Gastroesophageal sphincter (tissue), 4 donors: ENCODE measurements at places on chromosomes 1 and 21.

DNA sequence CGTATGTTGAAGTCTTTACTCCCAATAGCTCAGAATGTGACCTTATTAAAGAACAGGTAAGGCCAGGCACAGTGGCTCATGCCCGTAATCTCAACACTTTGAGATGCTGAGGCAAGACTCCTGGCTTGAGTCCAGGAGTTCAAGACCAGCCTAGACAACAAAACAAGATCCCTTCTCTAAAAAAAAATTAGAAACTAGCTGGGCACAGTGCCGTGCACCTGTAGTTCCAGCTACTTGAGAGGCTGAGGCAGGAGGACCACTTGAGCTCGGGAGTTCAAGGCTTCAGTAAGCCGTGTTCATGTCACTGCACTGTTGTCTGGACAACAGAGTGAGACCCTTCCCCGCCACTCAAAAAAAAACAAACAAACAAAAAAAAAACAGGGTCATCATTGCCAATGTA is 171.3 kb downstream of the RERE start:
- no peak for ATAC-seq

GRCh38 chr1:94765958-94766357 is 54.2 kb upstream of the SLC44A3 start:
- ATAC-seq, result no peak

- no peak for ATAC-seq
Measured at GRCh38 chr21:37075214-37075770, 2.2 kb downstream of the TTC3 start.

- peak; percentile 47 for ATAC-seq
Measured at GRCh38 chr1:153775458-153776327, 486 bp downstream of the SLC27A3 start.

DNA sequence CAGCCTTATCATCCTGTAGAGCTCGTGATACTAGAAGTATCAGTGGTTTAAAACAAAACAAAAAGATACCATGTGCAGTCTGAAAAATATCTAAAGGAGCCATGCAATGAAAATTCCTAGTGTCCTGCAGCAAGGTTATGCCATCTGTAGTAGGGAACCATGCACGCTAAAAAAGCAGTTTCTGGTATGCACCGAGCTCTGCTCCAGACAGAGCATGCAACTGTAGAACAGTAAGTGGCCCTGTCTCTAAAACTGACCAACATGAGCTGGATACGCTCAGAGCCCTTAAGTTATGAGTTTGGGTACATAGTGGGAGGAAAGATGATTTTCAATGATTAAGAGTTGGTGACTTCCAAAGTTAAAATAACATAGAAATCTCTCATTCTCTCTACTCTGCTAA is 159.3 kb upstream of the ADAMTS5 start:
- no peak for ATAC-seq

DNA sequence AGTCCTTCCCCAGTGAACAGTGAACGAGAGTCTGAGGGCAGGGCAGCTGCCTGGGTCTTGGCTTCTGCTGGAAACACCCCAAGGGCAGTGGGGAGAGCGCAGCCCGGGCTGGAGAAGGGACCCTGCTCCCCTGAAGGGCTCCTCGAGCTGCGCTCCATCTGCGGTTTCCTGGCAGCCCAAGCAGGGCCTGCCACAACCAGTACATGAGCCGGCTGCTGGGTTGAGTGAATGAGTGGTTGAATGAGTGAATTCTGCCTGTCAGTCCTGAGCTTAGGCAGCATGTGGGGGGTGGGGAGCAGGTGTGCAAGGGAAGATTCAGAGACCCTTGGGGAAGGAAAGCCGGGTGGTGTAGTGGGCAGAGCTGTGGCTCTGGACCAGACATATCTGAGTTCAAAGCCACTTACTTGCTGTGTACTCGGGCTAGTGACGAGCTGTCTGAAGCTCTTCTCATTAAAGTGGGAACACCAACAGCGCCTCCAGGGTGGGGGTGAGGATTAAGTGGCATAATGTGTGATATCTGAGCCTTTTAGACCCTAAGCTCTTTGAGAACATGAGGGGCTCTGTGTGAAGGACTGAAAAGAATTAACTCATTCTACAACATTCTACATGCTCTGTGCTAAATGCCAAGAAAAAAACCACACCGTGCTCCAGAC is 3.7 kb downstream of the OPRD1 start:
- ATAC-seq, result no peak

DNA sequence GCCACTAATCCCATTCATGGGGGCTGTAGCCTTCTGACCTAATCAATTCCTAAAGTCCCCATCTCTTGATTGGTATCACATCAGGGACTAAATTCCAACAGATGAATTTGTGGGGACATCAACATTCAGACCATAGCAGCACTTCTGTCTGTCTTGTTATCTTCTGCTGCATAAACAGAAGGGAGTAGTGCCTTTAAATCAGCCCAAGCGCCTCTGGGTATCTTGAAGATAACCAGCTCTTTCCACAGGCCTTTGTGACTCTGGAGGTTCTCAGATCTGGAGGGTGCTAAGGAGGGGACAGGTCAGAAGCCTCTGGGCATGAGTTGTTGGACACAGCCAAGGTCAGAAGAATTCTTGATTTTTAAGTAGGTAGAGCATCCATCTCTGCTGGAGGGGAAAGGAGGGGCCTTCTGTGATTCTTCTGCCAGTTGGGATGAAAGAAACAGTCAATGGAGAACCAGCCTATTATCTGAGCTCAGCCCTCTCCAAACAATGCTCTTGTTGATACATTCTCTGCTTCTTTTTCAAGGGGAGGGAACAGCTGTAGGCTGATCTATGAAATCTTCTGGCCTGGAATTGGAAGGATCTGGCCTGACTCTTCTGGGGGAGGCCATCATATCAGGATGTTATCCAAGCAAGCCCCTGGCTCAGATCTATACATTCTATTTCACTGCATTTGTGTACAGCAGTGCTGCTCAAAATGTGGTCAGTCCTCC is 31.3 kb upstream of the LRIG2 start:
- no peak for ATAC-seq

DNA sequence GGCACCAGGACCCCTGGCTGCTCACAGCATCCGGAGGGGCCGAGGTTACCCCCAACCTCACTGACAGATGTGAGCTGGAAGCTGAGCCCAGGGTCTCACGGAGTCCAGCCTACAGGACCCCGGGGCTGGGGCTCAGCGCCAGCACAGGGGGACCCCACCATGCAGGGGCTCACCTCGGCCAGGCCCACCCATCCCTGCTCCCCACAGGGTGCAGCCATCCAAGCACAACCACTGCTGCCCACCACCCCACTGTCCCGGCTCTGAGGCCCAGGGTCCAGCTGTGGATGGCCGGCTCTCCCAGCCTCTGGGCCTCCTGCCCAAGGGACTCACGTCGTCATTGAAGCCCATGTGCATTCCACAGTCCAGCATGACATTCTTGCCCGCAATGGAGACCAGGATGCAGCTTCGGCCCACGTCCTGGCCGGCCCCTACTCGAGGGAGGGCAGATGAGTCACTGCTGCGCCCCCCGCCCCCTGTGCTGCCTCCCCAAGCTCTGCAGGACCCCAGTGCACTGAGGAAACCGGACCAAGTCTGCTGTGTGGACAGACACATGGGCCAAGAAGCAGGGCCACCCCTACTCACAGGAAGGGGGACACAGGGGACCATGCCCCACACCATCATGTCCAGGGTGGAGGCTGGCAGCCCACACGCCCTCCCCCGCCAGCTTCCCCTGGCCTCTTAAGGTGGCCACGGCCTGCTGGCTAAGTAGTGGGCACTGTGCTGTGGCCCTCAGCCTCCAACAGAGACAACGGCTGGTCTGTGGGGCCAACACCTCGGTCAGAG is 3.6 kb downstream of the INTS11 start:
- ATAC-seq, result no peak

GRCh38 chr1:159594625-159595405 is 7.2 kb downstream of the APCS start:
- ATAC-seq, result no peak

DNA sequence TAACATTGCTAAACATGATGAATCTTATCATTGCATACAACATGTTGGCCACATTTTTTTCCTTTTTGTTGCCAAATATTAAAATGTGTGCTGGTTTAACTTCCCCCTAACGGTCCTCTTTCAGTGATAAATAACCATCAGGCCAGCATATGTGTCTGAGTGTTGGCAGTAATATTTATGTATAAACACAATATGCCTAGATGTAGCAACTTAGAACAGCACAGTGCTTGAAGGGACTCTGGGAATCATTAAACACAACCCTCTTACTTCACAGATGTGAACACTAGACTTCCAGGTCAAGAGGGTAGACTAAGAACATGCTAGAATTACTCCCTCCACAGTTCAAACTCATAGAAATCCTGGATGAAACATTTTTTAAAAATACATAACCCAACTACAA is 581.8 kb downstream of the PLPP3 start:
- ATAC-seq, result peak; percentile 71

GRCh38 chr21:41255190-41255589 is 61.4 kb upstream of the FAM3B start:
- no peak for ATAC-seq

- ATAC-seq, result no peak
Measured at GRCh38 chr1:163213626-163214025, 10.9 kb upstream of the RGS5 start.

- no peak for ATAC-seq
Measured at GRCh38 chr1:1135339-1136136, 19.6 kb upstream of the C1orf159 start.

DNA sequence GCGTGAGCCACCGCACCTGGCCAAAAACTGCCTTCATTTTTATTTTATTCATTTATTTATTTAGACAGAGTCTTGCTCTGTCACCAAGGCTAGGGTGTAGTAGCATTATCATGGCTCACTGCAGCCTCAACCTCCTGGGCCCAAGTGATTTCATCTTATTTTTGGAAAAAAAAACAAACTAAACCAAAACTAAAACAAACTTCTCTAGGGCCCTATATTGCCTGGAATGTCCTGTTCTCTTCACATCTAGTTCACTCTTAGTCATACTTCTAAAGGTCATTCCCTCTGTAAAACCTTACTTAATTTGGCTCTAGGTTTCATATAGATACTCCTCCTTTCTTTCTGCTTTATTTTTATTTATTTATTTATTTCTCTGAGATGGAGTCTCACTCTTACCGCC is 15.6 kb downstream of the RPS27 start:
- ATAC-seq, result no peak

DNA sequence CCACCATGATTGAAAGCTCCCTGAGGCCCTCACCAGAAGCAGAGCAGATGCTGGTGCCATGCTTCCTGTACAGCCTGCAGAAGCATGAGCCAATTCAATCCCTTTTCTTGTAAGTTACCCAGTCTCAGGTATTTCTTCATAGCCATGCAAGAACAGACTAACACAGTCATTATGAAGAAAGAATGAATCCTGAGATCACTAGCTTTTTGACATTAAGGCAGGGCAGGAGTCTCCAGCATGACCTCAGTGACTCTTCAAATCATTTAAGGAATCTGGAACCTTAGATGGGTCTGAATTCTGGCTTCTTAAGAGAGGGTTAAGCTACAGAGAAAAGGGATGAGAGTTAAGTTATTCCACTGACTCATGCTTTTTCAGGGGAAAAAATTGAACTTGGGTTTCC is 79.0 kb downstream of the PTPN14 start:
- no peak for ATAC-seq

GRCh38 chr21:44735821-44736220 is 24.4 kb upstream of the TSPEAR start:
- ATAC-seq, result no peak

GRCh38 chr1:175443332-175443731 is 250.8 kb upstream of the KIAA0040 start:
- ATAC-seq, result no peak

DNA sequence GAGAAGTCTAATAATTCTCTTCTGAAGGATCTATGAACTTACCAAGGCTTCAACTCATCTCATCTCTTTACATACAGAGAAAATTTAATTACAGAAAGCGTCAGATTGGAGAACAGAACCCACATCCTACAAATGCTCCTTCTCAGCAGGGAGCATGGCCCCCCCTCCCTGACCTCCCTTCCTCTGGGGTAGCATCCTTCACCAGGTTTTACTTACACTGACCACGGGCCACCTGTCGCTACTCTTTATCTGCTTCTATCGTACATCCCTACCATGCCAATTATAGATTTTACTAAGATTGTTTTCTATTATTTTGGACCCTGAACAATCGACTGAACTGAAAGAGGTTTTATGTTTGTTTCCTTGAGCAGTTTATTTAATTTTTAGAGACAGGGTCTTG is 25.8 kb downstream of the RIPPLY3 start:
- ATAC-seq, result no peak

DNA sequence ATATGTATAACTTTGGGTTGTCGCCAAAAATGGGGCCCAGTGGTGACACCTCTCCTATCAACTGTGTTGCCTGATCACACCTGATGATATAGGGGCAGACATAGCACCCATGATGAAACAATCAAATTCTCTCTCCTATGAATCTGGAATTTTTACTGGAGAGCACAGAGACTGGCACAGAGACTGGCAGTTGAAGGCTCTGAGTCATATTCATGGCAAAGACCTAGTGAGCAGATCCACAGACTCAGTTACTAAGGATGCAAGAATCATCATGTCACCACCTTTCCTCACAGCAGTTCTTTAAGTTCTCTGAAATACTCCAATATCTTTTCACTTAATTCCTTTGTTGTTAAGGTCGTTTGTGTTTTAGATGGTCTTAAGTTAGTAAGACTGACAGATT is 60.0 kb downstream of the APCS start:
- no peak for ATAC-seq

- no peak for ATAC-seq
Measured at GRCh38 chr1:170460414-170461155, 71.4 kb upstream of the GORAB start.

DNA sequence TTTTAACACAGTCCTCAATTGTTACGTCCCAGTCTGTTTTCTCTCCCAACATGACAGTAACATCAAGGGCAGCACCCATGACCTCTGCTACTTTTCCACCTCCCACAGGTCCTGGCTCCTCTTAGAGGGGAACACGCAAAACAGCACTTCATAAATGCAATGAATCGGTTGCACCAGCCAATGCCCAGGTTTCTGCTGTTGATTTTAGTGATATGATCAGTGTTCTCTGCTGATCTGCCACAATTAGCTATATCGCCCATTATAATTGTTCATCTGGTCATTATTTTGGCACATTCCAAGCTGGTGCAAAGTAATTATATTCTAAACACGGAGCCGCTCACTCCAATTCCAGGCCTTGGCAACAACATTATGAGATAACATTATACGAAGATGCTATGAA is 184.5 kb downstream of the KCNH1 start:
- no peak for ATAC-seq

- ATAC-seq, result no peak
Measured at GRCh38 chr1:235937123-235937522, 70.4 kb upstream of the LYST start.
